ENCODE measurements at places on chromosomes 2 and 18.
A peak's percentile ranks its signal among the peaks of the same experiment; 100 is the strongest.

- DNase-seq, result no peak
Measured at GRCh38 chr2:69754633-69755032, 12.7 kb downstream of the ANXA4 start.

GRCh38 chr18:47120428-47120827 is 29.9 kb downstream of the HDHD2 start:
- no peak for DNase-seq

- DNase-seq, result no peak
Measured at GRCh38 chr18:26262156-26262555, 35.9 kb downstream of the TAF4B start.

DNA sequence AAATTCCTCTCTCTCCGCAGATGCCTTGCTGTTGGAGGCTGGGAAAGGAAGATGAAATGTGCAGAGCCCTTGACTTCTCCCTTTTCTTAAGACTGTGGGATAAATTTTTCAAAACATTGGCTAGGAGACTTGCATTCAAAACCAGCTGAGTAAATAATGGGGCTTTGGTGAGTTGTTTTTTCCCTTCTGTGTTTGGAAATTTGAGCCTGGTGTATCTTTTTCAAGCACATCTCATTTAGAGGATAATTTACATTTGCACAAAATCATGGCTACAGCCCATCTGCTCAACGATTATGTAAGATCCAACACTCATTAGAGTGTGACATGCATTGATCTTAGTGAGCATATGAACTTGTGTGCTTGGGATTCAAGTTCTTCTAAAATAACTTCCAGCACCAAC is 112.1 kb upstream of the ATP8B1 start:
- DNase-seq, result no peak

- no peak for DNase-seq
Measured at GRCh38 chr18:46680784-46681695, 24.0 kb upstream of the LOXHD1 start.

DNA sequence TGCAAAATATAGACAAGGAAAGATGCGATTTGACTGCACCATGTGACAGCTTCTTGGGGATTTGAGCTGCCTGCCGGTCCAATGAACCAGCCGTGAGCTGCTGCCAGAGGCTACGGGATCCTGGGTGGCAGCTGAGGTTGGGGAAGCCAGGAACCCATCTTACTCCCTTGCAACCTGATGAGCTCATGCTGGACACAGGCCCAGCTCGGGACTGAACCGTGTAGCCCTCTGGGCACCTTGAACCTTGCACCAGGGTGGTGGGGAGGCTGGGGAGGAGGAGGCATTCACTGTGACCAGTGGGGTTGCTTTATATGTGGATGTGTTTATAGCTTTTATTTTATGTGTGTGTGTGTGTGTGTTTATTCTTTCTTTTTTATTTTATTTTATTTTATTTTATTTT is 9.1 kb downstream of the ALPI start:
- DNase-seq, result no peak

- no peak for DNase-seq
Measured at GRCh38 chr2:223943561-223944008, 1.6 kb downstream of the WDFY1 start.

DNA sequence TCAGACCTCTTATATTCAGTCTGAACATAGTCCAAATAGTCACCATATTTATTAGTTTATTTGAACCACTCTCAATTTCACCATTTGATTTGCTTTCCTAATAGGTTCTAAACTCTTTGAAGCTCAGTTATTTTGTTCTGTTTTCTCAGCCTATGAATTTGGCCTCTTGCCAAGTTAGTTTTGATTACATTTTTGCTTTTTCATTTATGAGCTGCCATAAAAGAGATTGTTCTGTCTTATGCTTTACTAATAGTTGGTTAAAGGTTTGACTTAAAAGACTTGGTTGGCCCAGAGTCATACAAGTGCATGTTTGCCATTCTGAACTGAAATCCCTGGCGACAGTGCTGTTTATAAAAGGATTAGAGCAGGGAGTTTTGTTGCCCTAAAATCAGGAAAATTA is 85.9 kb upstream of the RANBP2 start:
- DNase-seq, result peak; percentile 55

GRCh38 chr2:222568865-222569264 is 87.0 kb downstream of the FARSB start:
- peak; percentile 56 for DNase-seq

- DNase-seq, result no peak
Measured at GRCh38 chr18:46630160-46630559, 26.9 kb downstream of the LOXHD1 start.

- DNase-seq, result no peak
Measured at GRCh38 chr2:64036034-64036705, 16.9 kb upstream of the VPS54 start.

DNA sequence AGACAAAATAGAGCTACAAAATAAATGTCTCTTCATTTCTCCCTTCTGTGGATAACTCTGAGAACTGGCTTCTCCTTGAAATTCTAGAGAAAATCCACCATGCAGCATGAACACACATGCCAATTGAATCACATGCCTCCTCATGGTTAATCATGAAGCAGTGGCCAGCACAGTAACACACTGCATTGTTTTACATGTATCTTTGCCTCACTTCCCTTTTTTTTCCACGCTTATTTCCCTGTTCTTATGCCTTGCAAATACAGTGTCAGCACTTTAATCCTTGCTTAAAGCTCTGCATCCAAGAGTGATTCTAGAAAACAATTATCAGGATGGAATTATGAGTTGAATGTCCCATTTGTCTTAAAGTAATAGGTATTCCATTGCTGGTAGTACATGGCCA is 50.3 kb upstream of the ZBTB7C start:
- DNase-seq, result no peak

Data from LNCaP clone FGC (cell line).